ENCODE measurements at places on chromosomes 13 and 19.
A peak's percentile ranks its signal among the peaks of the same experiment; 100 is the strongest.

GRCh38 chr19:54325194-54325621, 12.2 kb upstream of the LILRA5 start:
- no peak for DNase-seq

DNA sequence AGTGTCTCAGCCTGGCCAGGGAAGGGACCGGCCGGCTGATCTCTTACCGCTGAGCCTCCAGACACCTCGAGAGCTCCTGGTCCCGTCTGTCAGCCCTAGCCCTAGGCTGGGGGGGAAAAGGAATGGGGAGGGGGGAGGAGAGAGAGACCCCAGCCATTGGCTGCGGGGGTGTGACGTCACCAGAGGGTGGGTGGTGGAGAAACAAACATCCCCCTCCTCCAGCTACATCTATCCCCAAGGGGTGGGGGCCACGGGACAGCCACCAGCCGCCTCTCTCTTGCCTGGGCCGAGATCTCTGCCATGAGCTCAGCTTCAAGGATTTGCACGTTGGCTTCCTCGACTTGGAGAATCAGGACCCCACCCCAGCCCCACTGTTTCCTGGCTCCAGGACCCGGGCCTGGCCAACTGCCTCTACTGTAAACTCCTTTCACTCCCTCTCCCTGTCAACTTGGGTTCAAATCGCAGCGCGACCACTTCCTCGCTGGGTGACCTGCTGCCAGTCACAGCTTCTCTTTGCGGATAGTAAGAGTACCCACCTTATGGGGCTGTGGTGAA, at the start of gene PRX:
TSS of gene PRX (minus strand) at position 88 of the 555 bp plus-strand sequence. CDS start 5,446 bp downstream, outside the sequence.
- DNase-seq: no peak

- DNase-seq: no peak
These were observed 21.0 kb upstream of the SPRY2 start for GRCh38 chr13:80361883-80362327.

GRCh38 chr13:69796256-69796655, 311.4 kb upstream of the ATXN8OS start:
- no peak for DNase-seq

DNA sequence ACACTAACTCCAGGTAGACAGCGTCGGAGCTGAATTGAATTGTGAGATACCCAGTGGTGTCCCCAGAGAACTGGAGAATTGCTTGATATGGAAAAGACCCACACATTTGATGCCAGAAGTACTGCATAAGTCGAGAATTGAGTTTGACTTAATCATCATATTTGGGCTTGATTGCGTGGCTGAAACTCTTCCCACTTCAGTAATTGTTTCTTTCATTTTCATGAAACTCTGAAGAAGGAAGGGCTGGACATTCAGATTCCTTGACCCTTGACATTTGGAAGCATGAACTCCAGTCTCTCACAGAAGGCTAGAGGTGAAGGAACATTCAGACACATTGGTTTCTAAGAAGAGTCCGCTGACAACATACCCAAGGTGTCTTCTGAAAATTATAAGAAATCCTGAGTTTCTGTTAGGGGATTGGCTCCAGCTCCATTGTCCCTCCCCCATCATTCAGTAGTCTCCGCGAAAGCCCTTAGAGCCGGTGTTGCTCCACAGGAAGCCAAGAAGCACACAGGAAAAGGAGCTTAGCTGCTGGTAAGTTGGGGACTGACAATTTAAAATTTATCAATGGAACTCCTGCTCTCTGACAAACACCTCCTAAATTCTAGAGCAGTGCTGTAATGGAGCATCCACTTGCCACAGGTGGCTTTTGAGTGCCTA, at the start of gene FPR2:
TSS of gene FPR2 (plus strand) at position 484 of the 660 bp plus-strand sequence. CDS start 7,479 bp downstream, outside the sequence.
- DNase-seq: no peak

GRCh38 chr13:110801044-110801443, 87.5 kb downstream of the ING1 start:
- DNase-seq: no peak

- DNase-seq: no peak
These were observed 263.1 kb downstream of the FGF14 start for GRCh38 chr13:102138635-102139190.

- no peak for DNase-seq
These were observed 117.1 kb upstream of the USP29 start for GRCh38 chr19:57002710-57003109.

- DNase-seq: no peak
These were observed 11.3 kb upstream of the FFAR2 start for GRCh38 chr19:35436477-35437405.

DNA sequence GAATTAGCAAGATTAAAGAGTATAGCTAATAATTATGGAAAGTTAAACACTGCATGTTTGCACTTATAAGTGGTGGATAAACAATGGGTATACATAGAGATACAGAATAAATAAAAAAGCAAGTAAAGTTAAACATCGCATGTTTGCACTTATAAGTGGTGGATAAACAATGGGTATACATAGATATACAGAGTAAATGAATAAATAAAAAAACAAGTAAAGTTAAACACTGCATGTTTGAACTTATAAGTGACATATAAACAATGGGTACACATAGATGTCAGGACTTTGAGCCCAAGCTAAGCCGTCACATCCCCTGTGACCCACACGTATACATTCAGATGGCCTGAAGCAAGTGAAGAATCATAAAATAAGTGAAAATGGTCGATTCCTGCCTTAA, 1533.3 kb upstream of the SPRY2 start:
- peak; percentile 65 for DNase-seq

Measured in LNCaP clone FGC (cell line).